ENCODE measurements at places on chromosomes 4 and X.

GRCh38 chrX:108359806-108360602 lies 78.2 kb downstream of the COL4A6 start:
- no peak for DNase-seq

GRCh38 chr4:37661772-37662171 lies 24.4 kb downstream of the RELL1 start:
- DNase-seq, result no peak

GRCh38 chr4:71659979-71660378 lies 123.9 kb downstream of the GC start:
- no peak for DNase-seq

DNA sequence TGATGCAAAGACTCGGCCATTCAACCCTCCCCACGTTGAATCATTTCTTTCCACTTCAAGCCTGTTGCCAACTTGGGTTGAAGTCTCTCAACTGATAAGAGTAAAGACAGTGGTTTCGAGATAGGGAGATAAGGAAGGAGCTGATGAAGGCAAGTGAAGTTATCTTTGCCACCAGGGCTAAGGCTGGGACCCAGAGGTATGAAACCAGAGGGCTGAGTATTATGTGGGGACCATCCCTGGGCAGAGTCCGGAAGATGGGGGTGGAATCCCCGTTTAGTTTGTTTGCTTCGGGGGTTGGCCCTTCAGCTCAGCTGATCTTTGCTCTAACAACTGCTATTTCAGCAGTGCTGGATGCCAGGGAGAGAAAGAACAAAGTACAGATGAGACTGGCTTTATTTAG lies 2.3 kb upstream of the XPNPEP2 start:
- no peak for DNase-seq

- no peak for DNase-seq
Observed at GRCh38 chr4:683982-684622, 4.8 kb downstream of the SLC49A3 start.

GRCh38 chr4:47418147-47418546 lies 45.4 kb downstream of the COMMD8 start:
- DNase-seq, result no peak

DNA sequence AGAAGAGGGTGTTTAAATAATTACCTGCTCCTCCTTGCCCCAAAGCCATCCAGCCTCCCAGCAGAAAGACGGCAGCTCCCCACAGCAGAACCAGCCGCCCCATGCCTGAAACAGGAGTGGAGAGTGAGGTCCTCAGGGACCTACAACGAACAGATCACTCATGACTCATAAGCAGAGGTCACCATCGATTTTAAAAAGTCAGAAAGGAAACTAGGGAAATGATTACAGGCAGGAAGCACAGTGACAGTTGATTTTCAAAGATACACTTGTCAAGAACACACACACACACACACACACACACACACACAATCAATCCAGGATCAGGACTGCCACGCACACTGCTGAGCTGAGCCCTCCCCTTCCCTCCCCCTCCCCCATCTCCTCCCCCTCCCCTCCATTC lies at the start of gene CRLF2:
Gene CRLF2, minus strand, starts transcription at position 118 of the 400 bp plus-strand sequence. Its CDS starts 15 bp downstream, at position 103.
- DNase-seq, result no peak

DNA sequence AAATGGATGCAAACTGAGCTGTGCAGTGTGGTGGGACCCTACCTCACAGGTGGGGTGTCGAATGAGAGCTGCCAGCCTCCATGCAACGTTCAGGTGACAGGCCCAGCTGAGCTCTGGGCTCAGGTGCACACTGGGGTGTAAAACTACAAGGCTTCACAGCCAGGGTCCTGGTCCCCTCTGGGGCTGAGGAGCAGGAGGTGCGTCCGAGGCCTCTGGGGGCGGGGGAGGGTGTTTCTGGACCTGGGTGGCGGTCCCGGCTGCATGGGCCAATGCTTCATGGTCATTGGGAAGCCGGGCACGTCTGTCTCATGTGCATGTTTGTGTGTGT lies 26.5 kb upstream of the SORCS2 start:
- no peak for DNase-seq

DNA sequence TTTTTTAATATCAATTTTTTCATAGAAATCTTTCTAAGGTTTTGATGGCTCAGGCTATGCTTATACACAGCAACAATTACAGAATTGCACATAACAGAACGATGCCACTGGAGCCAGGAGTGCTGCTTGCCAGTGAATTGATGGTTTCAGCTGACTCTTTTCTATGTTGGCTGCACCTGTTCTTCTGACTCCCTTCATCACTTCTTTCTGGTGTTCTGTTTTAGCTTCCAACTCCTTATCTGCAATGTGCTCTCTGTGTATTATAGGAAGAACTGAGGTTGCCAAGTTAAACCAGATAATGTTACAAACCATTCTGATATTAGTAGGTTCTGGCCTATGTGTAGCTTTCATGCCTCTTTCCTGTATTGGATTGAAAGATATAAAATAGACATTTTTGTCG lies 11.6 kb upstream of the VEGFD start:
- DNase-seq, result no peak

DNA sequence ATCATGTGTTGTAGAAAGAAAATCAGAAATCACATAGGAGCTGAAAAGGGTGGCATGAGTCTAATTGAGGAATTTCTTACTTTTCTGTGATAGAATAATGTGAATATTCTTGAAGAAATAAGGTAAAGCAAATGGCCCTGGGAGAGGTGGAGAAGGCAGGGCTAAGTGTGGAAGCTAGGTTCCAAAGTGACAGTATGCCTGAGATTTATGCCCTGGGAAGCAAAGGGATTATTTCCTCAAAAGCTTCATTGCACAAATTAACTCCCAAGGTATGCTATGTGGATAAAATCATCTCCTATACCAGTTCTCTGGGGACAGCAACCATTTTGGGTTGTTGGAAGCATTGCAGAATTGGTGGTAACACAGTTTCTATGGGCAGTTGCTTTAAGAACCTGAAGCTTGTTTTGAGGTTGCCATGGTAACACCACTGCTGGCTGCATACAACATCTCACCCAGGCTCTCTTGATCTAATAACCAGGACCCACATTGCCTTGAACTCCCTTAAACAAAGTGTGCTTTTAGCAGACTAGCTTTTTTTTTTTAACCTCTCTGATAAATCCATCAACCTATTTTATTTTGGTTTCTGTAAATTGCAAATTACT lies 21.0 kb downstream of the MAOA start:
- no peak for DNase-seq

DNA sequence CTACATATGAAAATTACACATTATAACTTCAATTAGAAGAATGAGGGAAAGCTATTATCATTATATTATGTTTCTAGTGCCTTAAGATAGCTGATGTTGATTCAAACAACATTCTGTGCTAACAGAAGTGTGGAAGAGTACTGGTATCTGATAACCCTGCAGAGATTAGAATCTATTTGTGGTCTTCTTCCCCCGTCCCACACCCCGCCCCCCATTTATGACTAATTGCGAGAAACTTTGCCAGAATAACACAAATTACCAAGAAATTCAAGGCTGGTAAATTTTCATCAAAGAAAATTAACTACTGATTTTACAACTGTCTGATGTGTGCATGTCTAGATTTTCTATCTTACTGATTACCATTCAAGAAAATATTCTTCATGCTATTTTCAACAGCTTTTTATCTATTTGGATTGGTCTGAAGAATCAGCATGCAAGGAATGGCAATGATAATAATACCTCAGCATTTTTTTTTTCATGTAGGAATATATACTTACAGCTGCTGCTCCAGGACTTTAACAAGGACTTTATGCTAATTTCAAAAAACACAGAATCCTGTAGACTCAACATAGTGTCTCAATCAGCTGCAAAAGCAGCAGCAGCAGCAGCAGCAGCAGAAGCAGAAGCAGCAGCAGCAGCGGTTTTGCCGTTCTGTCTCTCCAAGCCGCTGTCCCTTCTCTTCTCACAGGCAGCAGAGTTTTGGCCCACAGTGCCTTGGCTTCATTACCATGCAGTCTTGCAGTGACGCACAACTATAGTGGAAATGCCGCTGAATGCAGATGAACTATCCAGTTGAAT lies 126.7 kb downstream of the FRYL start:
- DNase-seq, result no peak

DNA sequence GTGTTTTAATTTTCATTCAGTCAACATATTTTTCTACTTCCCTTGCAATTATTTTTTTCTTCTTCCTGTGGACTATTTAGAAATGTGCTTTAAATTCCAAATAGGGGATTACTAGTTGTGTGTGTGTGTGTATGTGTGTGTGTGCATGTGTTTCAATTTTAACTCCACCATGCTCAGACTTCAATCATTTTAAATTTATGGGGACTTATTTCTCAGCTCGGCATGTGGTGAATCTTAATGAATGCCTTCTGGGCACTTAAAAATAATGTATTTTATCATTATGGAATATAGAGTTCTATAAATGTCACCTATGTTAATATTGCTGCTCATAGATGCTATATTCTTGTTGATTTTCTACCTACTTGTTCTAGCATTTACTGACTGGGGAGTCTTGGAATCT lies 465.6 kb upstream of the PRKX start:
- no peak for DNase-seq

GRCh38 chr4:153521999-153522801 lies 56.0 kb downstream of the TMEM131L start:
- DNase-seq, result no peak

DNA sequence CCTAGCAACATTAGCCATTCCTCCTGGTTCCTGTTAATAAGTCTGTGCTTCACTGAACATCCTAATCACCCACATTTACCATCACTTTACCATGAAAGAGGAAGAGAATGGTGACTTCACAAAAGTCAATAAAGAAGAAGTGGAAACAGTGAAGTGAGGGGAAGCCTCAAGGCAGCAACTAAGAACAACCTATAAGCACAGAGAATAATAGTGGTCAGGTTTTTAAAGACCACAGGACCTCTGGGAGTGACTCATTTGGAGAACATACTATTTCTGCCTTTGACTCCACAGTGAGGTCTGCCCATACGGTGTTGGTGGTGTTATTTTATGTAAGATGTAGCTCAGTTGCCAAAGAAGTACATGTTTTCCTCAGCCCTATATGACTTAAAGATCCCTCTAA lies 86.0 kb upstream of the TET2 start:
- DNase-seq, result no peak

DNA sequence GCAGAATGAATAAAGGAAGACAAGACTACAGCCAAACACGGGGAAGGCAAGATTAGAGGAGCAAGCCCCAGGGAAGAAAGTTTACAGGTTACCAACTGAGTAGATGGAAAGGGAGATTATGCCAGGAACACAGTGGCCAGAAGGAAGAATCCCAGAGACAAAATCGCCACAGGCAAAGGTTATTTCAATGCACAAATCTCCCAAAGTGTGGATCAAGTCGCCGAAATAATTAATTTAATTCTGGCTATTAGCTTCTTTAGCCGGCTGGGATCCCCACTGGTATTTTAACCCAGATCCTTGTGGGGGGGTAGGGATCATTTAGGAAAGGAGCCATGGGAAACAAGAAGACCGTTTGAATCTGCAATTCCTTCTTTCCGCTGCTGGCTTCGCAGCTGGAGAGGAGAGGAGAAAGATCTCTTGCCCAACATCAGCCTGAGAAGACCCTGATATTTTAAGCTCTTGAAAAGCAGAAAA lies 171.0 kb downstream of the DHX15 start:
- DNase-seq, result no peak

GRCh38 chrX:70656304-70656703 lies 211.7 kb downstream of the DLG3 start:
- DNase-seq, result no peak

GRCh38 chr4:162683659-162684370 lies 482.9 kb downstream of the NAF1 start:
- DNase-seq, result no peak

DNA sequence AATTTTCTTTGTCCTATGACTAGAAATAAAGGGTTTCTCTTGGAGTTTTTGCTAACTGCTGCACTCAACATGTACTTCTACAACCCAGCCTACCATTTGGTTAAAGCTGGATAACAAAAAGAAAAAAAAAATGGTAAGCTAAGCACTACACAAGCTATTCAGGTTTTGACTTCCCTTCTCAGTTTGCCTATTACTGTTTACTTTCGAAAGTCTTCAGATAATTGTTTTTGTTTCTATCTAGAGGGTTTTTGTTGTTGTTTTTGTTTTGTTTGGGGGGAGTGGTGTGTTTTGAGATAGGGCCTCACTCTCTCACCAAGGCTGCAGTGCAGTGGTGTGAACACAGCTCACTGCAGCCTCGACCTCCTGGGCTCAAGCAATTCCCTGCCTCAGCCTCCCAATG lies 46.6 kb downstream of the CLOCK start:
- DNase-seq, result no peak

GRCh38 chrX:78199851-78200250 lies 60.4 kb upstream of the TAF9B start:
- DNase-seq, result no peak

- no peak for DNase-seq
Observed at GRCh38 chrX:83819304-83819703, 41.6 kb upstream of the CYLC1 start.

- DNase-seq, result no peak
Observed at GRCh38 chr4:170729897-170730296, 640.1 kb upstream of the AADAT start.

DNA sequence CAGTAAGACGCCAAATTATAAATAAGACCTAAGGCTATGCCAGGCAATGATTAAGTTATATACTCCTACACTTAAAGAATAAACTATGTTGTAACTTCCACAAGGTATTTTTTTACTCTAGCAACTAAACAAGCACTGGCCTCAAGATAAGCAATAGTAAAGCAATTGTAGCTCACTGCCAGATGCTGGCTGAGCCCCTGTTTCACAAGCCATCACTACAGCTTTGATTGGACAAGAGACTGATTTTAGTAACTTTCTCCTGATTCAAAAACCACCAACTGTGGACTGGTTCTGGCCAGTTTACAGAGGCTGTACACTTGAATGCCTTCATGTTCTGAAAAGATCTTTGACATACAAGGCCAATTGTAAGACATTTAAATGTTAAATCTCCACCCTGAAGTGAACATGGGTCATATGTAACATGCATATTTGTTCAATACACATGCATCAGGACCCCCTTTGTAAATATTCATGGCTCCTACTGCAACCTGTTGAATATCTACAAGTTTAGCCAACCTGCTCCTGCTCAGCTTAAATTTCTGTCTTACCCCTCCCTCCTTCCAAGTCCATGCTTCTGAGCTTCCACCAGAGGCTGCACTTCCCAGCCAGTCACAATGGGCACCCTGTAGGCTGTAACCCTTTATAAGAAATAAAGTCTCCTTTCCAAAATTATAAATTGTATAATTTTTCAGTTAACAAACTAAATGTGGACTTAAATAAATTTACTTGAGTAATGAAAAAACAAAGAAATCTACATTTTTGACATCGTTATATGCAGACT lies 423.6 kb downstream of the ANKRD50 start:
- no peak for DNase-seq

GRCh38 chr4:126647756-126648397 lies 984.9 kb upstream of the INTU start:
- no peak for DNase-seq

GRCh38 chr4:92520563-92520962 lies 216.8 kb downstream of the GRID2 start:
- DNase-seq, result no peak

GRCh38 chr4:174053895-174054294 lies 229.6 kb downstream of the FBXO8 start:
- no peak for DNase-seq

- DNase-seq, result no peak
Observed at GRCh38 chr4:152352215-152352614, 183.7 kb downstream of the FBXW7 start.

- DNase-seq, result no peak
Observed at GRCh38 chr4:86778175-86778574, 71.0 kb downstream of the SLC10A6 start.
